Right lung (tissue), 10 donors: ENCODE measurements at places on chromosomes 7 and 10. TPM values are rescaled to one million over a fixed set of nuclear protein-coding genes. Genes with fewer than 3 reads are reported as not detected.

DNA sequence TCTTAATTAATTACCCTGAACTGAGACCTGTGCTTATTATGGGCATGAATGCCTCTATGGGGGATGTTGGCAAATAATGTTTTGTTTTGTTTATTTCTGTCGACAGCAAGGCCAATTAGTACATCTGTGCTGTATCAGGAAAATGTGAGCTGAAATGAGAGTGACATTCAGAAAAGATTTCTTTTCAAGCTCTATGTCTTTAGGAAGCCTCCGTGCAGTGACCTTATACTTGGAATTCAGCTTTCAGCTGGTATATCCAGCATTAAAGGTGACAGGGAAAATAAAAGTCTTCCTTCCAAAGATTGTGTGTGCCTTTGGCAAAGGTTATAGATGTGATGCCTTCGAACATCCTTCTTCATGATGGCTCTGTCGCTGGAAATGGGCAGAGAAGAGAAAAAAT lies 1061.1 kb downstream of the SORCS3 start:
- DNase-seq = no peak

DNA sequence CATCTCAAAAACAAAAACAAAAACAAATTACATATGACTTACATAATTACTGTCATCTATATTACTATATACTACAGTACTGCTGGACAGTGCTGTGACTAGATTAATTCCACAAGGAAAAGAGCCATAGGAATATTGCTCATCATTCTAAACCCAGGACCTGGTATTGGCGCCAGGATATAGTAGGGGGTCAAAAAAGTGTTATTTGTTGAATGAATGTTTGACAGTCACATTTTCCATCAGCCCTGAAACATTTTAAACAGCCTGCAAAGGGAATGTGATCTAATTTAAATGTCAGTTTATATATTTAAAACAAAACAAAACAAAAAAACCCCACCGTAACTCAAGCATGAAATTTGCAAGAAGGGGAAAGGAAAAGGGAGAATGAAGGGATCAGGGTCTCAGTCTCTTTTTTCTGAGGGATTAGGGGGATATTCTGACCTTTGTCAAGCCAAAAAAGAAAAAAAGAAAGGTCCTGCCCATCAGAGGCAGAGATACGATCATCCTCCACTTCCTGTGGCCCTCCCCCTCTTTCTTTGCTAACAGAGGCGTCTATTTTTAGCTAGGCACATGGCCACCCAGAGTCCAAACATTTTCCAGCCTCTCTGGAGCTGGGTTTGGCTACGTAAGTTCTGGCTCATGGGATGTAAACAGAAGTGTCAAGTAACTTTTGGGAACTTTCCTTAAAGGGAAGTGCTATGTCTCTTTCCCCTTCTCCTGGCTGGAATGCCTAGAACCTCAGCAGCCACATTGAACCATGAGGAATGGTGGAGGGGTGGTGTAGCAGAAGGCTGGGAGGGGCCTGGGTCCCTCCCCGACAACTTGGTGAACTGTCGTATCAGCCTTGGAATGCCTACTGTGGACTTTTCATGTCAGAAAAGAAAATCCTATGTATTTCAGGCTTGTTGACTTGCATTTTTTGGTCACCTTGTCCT lies 44.6 kb upstream of the DLG5 start:
- DNase-seq = peak; percentile 89

- DNase-seq = no peak
These were observed 70.2 kb downstream of the UBE2H start for GRCh38 chr7:129882531-129882930.

GRCh38 chr7:36175886-36176285 lies 22.8 kb downstream of the EEPD1 start:
- no peak for DNase-seq

CAPZA2 gene
- polyA plus RNA-seq = 129 TPM

- DNase-seq = no peak
These were observed 414.5 kb upstream of the COBL start for GRCh38 chr7:51731075-51731474.

GRCh38 chr10:96138102-96138501 lies 8.0 kb downstream of the ZNF518A start:
- no peak for DNase-seq

DNA sequence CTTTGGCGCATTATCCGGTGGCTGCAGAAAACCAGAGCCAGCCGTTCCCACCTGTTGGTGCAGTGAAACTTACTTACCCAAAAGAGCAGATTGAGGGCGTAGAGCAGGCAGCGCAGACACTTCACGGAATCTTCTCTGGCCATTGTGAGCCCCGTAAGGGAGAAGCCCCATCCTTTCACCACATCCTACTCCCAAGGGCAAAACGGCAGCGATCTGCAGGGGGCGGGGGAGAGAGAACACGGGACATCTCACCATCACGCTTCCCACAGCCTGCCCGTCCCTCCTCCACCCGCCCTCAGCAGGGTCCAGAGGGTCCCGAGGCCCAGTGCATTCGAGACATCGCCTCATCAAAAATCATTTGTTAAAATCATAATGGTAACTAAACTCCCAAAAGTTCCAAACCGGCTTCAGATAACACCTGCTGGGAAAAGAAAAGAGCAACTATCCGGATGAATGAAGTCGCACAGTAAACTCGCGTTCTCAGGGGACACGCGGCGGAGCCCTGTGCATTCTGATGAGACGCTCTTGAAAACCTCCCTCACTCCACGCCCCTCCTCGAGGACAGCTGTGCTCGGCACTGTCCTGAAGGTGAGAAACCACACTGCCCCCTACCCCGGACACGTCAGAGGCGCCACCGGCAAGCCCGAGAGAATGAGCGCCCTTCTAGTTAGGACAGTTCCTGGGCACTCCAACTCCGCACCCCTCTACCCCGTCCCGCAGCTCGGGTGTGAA lies 1.2 kb downstream of the TSPAN12 start:
- DNase-seq = peak; percentile 29
